DMS53 (cell line): ENCODE measurements at places on chromosomes 12 and 14.
A peak's percentile ranks its signal among the peaks of the same experiment; 100 is the strongest.

GRCh38 chr12:98997899-98998298 lies 352.8 kb downstream of the APAF1 start:
- DNase-seq = no peak

DNA sequence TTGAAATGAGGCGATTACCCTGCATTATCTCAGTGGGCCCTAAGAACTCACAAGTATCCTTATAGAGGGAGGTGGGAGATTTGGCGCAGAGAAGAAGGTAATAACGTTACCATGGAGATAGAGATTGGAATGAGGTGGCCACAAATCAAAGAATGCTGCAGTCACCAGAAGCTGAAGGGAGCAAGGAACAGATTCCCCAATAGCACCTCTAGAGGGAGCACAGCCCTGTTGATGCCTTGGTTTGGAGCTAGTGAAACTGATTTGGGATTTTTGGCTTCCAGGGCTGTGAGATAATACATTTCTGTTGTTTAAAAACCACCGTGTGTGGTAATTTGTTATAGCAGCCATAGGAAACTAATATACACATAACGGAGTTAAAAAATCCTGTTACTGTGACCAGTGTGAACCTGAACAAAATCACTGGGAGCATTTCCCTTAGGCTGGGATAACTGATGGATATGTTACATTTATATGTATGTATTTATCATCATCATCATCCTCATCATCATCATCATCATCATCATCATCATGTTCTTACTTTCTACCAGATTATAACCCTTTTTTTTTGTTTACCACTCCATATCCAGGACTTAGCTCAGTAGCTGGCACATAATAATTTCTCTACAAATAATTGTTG lies 100.3 kb downstream of the LIN7A start:
- DNase-seq = peak; percentile 85

DNA sequence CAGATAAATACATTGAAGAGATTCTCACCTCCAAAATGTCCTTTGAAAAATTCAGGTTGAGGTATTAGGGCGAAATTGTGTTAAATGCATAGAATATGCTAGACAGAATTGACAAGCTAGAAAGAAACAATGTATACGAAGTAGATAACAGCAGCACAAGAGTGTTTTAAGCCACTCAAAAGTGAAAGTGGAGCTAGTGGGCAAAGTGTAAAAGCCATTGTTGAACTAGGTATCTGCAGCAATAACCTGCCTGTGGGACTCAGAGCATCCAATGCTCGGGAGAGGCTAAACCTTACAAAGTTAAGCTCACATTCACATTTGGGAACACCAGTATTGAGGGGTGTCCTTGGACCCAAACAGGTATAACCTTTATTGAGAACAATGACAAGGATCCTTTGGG lies 180.6 kb upstream of the TMPO start:
- no peak for DNase-seq

- DNase-seq = no peak
Observed at GRCh38 chr14:72433511-72433910, 460.4 kb downstream of the DPF3 start.

DNA sequence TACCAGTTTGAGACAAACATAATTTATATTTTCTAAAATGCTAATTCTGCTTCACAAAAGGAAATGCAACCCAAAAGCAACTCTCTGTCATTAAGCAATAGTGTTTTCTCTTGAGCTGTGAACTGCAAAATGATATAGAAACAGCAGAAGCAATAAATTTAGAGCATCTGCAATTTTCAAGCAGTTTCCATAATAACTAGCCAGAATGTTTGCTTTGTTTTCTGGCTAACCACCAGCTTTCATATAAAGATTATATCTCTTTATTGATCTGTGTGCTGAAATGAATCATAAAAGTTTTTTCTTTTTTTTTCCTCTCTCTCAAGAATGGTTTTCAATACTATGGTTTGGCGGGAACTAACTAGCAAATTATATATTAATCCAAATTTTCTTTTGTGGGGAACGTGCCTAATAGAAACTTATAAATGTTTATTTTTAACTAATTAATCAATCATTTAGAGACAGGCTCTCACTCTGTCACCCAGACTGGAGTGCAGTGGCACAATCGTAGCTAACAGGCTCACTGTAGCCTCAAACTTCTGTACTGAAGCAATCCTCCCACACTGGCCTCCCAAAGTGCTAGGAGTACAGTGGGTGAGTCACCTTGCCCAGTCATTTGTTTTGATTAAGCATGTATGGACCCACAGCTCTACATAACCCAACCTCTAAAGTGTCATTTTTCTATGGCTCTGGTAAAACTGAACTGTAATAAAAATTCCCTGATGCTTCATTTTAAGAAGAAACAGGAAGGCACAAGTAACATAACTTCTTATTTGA lies 830.1 kb upstream of the MGAT4C start:
- peak; percentile 23 for DNase-seq

DNA sequence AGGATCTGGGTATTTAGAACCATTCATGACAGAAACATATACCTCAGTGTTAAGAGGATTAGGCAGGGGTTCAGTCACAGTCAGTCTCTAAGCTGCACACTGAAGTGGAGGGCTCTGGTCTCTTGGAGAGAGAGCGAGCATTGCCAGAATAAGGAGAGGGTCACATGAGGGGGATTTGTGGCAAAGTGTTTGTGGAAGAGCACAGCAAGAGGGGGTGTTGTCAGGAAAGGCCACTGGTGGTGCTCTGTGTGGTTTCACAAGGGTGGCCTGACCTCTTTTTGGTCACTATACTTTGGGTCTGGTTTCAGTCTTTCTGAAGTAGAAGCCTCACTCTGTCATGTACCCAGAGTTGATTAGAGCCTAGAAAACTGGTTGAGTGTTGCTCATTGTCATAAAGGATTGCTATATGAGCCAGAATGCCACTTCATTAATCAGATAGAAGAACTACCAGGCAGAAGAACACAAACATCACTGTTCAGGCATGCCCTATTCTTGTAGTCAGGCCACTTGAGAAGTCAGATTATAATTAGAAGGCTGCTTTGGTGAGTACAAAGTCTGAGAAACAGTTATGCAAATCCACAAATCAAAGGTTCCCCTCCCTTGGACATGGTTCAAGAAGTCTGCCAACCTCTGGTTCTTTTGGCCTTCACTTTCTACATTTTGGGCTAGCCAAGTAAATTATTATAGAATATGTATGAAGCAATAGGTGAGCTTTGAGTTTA lies 8.4 kb downstream of the TMEM19 start:
- DNase-seq = no peak
